ENCODE measurements at places on chromosomes 16 and 17.
A peak's percentile ranks its signal among the peaks of the same experiment; 100 is the strongest.

- DNase-seq: peak; percentile 54
Observed at GRCh38 chr17:76523084-76524037, 14.1 kb downstream of the CYGB start.

DNA sequence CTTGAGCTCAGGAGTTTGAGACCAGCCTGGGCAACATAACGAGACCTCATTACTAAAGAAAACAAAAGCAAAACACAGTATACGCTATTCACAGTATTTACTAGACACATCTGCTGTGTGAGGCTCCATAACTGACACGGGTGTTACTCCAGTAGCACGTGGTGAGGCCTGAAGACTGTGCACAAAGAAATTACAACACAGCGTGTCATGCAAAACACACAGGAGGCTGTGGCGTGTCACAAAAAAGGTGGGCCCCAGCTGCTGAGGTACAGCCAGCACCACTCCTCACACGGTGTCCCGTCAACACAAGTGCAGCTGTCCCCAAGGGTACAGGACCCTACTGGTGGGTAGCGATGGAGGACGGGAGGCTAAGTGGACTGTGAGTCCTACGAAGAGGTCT lies 2.7 kb downstream of the CYBC1 start:
- DNase-seq: no peak

GRCh38 chr16:50505714-50506542 lies 42.3 kb upstream of the NKD1 start:
- no peak for DNase-seq

- DNase-seq: no peak
Observed at GRCh38 chr16:58348986-58349385, 43.3 kb upstream of the GINS3 start.

DNA sequence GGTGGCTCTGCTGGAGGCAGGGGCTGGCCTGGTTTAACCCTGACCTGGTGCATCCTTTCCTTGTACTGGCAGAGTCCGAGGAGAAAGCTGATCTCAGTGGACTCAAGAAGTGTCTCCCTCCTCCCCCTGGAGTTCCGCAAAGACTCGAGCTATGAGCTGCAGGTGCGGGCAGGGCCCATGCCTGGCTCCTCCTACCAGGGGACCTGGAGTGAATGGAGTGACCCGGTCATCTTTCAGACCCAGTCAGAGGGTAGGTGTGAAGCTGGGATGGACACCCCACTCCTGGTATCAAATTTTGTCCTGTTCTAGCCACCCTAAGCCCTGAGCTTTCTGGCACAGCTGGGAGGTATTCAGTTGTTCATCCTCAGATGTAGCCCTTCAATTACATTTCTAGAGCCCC lies 42.5 kb downstream of the IL21R start:
- no peak for DNase-seq

DNA sequence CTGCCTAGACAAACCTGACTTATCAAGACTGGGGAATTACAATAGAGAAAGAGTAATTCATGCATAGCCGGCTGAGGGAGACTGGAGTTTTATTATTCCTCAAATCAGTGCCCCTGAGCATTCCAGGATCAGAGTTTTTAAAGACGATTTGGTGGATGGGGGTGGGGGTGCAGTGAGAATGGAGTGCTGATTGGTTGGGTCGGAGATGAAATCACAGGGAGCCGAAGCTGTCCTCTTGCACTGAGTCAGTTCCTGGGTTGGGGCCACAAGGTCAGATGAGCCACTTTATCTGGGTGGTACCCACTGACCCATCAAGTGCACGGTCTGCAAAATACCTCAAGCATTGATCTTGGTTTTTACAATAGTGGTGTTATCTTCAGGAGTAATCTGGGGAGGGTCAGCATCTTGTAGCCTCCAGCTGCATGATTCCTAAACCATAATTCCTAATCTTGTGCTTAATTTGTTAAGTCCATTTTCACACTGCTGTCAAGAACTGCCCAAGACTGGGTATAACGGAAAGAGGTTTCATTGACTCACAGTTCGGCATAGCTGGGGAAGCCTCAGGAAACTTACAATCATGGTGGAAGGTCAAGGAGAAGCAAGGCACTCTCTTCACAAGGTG lies 69.6 kb downstream of the MARF1 start:
- peak; percentile 22 for DNase-seq

DNA sequence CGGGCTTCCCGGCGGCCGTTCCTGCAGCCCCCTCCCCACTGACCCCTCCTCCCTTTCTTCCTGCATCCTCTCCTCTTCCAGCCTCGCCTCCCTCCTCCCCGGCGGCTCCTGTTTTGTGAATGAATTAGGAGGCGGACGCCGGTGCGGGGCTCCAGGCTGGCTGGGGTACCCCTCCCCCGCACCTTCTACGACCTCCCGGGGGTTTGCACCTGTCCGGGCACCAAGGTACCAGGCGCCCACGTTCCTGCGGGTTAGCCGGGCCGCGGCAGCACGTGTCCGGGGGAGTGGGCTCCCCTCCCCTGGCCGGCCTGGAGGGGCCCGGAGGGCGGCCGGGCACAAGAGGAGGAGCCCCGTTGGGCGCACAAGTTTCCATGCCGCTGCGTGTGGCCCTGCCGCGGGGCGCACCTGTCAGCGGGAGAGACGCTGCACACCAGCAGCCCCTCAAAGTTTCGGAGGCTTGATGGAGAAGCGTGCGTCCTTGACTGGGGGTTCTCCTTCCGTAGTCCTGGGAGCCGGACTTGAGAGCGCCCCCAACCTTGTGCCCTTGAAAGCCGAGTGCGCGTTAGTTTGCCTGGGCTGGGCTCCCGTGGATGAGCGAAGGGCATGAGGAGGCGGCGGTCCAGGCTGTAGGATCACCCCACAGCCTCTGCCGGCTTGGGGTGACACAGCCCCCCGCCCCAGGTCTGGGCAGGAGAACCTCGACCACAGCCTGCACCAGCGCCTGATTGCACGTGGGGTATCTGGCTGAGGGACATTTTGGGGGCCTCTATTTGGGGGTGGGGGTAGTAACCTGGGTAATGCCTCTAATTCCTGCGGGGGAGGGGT lies 1.2 kb downstream of the HAS3 start:
- no peak for DNase-seq

- peak; percentile 96 for DNase-seq
Observed at GRCh38 chr17:8192070-8192815, 2.3 kb upstream of the BORCS6 start.

- no peak for DNase-seq
Observed at GRCh38 chr16:84378099-84378498, 9.8 kb downstream of the ATP2C2 start.

DNA sequence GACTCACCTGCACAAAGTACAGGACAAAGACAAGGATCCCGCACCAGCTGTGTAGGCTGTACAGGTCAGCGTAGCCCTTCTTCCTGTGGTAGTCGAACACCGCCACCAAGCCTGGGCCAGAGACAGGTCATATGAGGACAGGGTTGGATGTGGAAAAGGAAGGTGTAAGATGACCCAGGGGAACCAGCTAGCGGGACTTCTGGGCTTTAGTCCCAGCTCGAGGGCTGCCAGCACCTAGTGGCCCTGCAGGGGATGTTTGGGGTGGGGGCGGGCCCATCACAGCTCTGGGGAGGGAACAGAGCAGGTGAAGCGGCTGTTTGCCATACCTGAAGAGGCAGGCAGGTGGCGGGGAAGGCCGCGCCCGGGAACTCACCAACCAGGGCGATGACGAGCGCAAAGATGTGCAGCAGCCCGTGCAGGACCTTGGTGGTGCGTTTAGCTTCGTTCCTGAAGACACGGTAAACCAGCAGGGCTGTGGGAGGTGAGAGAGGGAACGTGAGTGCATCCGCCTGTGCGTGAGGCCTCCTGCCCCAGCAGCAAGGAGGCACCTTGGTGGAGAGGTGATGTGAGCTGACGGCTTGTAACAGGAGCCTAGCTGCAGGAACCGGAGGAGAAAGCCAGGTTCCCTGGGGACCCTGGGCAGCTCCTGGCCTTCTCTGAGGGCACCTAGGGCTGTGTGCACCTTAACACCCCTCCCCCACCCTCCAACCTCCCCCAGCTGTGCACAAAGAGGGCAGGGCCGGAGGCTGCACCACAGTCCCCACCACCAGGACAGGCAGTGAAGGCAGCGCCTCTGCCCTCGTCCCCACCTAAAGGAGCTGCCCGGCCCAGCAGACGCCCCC lies 10.2 kb downstream of the CYB561 start:
- no peak for DNase-seq

DNA sequence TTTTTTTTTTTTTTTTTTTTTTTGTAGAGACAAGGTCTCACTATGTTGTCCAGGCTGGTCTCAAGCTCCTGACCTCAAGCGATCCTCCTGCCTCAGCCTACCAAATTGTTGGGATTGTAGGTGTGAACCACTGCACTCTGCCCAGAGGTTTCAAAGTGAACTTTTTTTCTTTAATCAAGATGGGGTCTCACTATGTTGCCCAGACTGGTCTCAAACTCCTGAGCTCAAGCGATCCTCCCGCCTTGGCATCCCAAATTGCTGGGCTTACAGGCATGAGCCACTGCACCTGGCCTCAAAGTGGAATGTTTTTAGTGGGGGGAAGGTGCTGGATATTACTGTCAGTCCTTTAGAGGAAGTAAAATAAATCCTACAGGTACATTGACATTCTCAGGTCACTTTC lies 12.0 kb upstream of the CEP20 start:
- DNase-seq: no peak

DNA sequence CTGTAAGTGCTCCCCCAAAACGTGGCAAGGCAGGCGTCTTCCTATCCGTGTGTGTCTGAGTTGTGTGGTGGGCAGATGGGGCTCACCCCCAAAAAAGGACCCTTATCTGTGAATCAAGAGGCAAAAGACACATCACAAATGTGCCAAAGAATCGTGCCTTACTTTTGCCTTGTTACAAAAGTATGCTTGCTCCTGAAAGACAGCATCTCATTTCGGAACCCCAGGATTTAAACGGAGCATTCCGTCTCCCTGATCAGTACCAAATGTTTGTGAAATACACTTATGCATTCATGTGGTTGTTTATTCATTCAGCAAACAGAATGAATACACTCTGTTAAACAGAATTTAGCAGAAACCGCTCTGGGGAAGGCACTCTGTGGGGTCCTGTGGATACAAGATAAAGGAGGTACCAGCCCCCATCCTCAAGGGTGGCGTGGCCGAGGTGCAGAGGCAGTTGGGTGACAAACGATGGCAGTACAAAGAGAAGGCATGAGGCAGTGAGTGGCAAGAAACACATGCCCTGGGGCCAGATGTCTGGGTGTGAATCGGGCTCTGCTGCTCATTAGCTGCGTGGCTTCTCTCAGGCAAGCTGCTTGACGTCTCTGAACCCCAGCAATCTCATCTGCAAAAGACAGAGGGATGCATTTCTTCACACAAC lies 654 bp downstream of the WFDC1 start:
- DNase-seq: no peak

DNA sequence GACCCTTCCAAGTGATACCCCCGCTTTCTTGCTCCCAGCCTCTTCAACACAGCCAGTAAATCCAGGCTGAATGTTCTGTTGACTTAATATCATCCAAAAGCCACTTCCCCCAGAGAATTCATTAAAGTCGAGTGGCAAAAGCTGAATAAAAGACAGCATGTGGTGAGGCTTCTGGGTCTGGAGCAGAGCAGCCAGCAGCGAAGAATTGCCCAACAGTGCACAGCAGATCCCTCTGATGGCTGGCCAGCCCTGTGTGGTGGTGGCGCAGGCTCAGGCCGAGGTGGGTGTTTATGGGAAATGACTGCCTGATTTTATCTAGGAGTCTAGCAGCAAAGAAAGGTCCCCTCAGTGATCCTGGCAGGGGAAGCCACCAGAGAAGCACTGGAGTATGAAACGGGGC lies 30.3 kb upstream of the RCVRN start:
- DNase-seq: no peak
